ENCODE measurements at places on chromosomes 4 and X. TPM values are rescaled to one million over a fixed set of nuclear protein-coding genes. Genes with fewer than 3 reads are reported as not detected.

DNA sequence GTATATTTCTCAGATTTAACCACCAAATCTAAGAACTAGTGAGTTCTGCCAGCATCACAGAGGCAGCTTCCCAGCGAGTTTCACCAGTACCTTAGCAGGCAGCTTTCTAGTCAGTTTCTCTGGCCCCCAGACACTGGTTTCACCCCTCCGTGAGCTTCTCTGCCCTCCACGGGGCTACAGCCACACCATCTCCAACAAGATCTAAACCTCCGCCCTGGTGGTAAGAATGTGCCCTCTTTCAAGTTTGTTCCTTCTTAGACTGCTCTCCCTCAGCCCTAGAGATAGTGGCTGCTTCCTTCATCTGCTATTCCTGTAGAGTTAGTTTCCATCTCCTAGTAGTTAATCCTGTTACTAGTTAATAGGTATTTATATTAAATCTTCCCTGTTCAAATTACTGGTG is 60.5 kb upstream of the TAB3 start:
- H3K4me3 ChIP-seq, result no peak overlapping the region
- no peaks in the 10 kb centered on the region for H3K36me3 ChIP-seq
- no peak for DNase-seq
- no peak overlapping the region for H3K27ac ChIP-seq
- no peaks in the 10 kb centered on the region for H3K27me3 ChIP-seq

GLRA3 gene
- total RNA-seq, result not detected

GRCh38 chr4:172726001-172726423 is 442.6 kb upstream of the GALNT7 start:
- no peaks in the 10 kb centered on the region for H3K36me3 ChIP-seq
- no peaks in the 10 kb centered on the region for H3K27me3 ChIP-seq
- no peak for DNase-seq
- no peak overlapping the region for H3K4me3 ChIP-seq
- H3K4me1 ChIP-seq, result no peaks in the 10 kb centered on the region
- H3K27ac ChIP-seq, result no peak overlapping the region

GRCh38 chr4:145153904-145154298 is 26.5 kb downstream of the OTUD4 start:
- no peak overlapping the region for H3K27ac ChIP-seq
- no peak for DNase-seq
- no peak overlapping the region for H3K4me3 ChIP-seq
- no peaks in the 10 kb centered on the region for H3K27me3 ChIP-seq
- H3K4me1 ChIP-seq, result no peaks in the 10 kb centered on the region
- peaks cover 58% of the 10 kb centered on the region for H3K36me3 ChIP-seq

DNA sequence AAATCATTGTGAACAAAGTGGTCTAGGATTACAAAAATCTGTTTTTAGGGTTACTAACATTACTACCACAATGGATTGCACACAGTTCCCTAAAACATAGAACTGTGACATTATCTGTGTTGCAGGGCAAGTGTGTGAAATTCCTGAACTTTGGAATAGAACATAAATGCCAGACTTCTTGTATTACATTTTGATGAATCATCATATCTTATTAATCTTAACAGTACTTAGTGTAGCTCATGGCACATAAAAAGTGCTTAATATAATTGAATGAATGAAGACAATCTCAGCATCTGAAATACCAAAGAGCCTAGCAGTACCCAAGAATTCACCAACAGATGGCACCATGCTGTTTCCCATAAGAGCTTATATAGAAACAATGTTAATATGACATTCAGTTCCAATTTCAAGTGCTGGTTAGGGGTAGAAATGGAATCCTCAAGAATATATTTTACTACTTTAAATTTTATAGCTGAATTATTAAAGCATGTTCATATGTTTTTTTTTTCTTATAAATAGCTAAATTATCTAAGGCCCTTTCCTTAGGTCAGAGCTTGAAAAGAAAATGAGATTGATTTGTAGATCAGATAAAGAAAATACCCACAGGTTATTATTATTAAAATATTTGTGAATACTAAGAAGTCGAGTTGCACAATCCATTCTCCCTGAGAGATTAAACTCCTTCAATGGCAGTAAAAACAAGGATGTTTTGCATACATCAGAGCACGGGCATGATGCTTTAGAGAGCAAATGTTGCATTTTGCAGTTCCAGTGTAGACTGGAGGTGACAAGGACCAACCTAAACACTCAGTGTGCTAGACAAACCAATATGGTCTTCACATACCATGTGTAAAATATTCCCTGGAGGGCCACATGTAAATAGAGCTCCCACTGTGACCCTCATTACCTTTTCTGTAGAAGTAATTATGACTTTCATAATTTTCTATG is 25.7 kb upstream of the SHISA3 start:
- no peak overlapping the region for H3K27ac ChIP-seq
- H3K27me3 ChIP-seq, result no peaks in the 10 kb centered on the region
- no peaks in the 10 kb centered on the region for H3K4me1 ChIP-seq
- H3K4me3 ChIP-seq, result no peak overlapping the region

- no peak for DNase-seq
- no peak overlapping the region for H3K27ac ChIP-seq
- H3K36me3 ChIP-seq, result no peaks in the 10 kb centered on the region
- no peaks in the 10 kb centered on the region for H3K27me3 ChIP-seq
- H3K4me1 ChIP-seq, result no peaks in the 10 kb centered on the region
- H3K4me3 ChIP-seq, result no peak overlapping the region
Measured at GRCh38 chrX:66914080-66914479, 275.2 kb upstream of the EDA2R start.

GRCh38 chr4:3010577-3010976 is 47.2 kb downstream of the GRK4 start:
- H3K36me3 ChIP-seq, result no peaks in the 10 kb centered on the region
- H3K27ac ChIP-seq, result no peak overlapping the region
- no peak overlapping the region for H3K4me3 ChIP-seq
- no peak for DNase-seq

GRCh38 chr4:93416344-93417128 is 412.0 kb upstream of the ATOH1 start:
- DNase-seq, result no peak
- no peak overlapping the region for H3K4me3 ChIP-seq
- no peak overlapping the region for H3K27ac ChIP-seq
- H3K4me1 ChIP-seq, result no peaks in the 10 kb centered on the region
- no peaks in the 10 kb centered on the region for H3K27me3 ChIP-seq

DNA sequence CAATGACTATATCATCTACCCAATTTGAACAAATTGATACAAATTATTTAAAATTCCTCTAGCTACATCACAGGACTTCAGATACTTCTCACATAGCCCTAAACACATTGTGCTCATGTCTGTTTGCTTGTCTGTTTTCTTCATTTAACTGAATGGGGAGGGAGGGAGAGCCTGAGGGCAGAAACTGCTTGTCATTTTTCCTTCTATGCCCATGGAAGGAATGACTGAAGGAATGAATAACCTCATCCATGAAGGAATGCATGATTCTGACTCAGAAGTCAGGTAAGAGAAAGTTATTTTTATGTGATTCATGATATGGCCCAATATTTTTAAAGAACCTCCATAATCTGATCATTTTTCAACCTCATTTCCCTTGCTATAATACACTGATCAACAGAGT is 418.0 kb upstream of the PITX2 start:
- no peaks in the 10 kb centered on the region for H3K4me1 ChIP-seq
- H3K27ac ChIP-seq, result no peak overlapping the region
- no peaks in the 10 kb centered on the region for H3K27me3 ChIP-seq
- DNase-seq, result no peak
- H3K36me3 ChIP-seq, result no peaks in the 10 kb centered on the region
- H3K4me3 ChIP-seq, result no peak overlapping the region

GRCh38 chrX:136694431-136695087 is 46.6 kb downstream of the CD40LG start:
- H3K4me3 ChIP-seq, result no peak overlapping the region
- H3K4me1 ChIP-seq, result no peaks in the 10 kb centered on the region
- no peaks in the 10 kb centered on the region for H3K27me3 ChIP-seq
- H3K36me3 ChIP-seq, result no peaks in the 10 kb centered on the region

PDGFRA gene
- 0.66 TPM for total RNA-seq

DNA sequence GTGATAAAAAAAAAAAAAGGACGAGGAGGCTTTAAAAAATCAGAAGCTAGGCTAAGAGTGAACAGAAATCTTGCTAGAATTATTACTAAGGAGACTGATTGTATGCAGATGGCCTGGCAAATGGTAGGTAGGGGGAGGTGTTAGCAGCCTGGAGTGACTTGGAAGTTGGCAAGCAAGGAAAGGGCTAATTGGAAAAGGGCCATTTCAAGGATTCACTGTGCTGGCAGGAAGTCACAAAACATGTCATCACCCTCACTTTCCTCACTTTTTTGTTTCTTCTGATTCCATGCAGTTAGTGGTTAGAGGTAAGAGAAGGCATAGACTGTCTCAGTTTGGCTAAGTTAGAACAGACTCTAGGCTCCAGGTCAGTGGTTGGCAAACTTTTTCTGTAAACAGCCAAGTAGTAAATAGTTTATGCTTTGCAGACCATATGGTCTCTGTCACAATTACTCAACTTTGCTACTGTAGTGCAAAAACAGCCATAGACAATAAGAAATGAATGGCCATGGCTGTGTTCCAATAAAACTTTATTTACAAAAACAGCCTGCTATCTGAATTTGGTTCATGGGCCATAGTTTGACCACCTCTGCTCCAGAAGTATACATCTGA is 646.5 kb upstream of the ACTRT1 start:
- no peaks in the 10 kb centered on the region for H3K36me3 ChIP-seq
- no peaks in the 10 kb centered on the region for H3K4me1 ChIP-seq
- no peak overlapping the region for H3K27ac ChIP-seq

Measured in A673 (cell line).